ENCODE measurements at places on chromosomes 7 and 10.

GRCh38 chr10:13649844-13650520 is 63.2 kb downstream of the PRPF18 start:
- H3K4me1 ChIP-seq, result peaks cover 20% of the 10 kb centered on the region
- H3K27ac ChIP-seq, result no peak overlapping the region
- peaks cover 26% of the 10 kb centered on the region for H3K36me3 ChIP-seq
- H3K27me3 ChIP-seq, result no peaks in the 10 kb centered on the region
- H3K4me3 ChIP-seq, result no peak overlapping the region

- H3K4me1 ChIP-seq, result no peaks in the 10 kb centered on the region
- no peak overlapping the region for H3K27ac ChIP-seq
- peaks cover 8% of the 10 kb centered on the region for H3K27me3 ChIP-seq
- H3K36me3 ChIP-seq, result no peaks in the 10 kb centered on the region
- H3K4me3 ChIP-seq, result no peak overlapping the region
Measured at GRCh38 chr10:85995791-85996190, 370.8 kb downstream of the GRID1 start.

DNA sequence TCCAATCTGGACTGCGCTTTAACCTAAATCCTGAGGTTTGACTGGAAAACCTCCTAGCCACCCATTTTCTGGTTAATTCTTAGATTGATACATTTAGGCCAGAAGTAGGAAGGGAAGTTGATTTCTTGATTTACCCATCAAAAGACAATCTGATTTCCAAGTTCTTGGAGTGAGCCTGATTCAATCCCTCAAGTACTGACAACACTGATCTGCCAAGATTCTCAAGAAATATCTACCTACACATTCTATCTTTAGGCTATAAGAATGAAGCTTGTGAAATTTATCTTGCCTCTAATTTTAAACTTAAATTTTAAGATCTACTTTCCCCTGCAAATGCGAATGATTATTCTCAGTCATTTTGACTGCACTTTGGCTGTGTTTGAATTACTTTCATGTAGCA is 5.9 kb downstream of the TAS2R16 start:
- H3K27me3 ChIP-seq, result no peaks in the 10 kb centered on the region
- no peaks in the 10 kb centered on the region for H3K36me3 ChIP-seq
- no peak overlapping the region for H3K27ac ChIP-seq
- H3K4me3 ChIP-seq, result no peak overlapping the region

DNA sequence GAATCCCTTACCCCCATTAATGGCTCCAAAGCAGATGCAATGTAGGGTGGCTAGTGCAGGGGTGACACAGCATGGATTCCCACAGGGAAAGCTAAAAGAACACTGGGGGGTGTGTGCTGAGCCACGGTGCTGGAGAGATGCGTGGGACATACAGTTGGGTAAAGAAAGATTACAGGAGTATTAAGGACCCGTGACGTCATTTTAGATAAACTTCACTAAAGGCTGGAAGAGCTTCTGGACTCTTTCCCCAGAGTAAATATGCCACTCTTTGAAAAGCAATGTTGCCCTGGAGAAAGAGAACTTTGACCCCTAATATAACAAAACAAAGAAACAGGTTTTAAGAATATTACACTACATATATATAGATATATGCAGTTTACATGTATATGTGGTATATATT is 481.5 kb upstream of the VSTM2A start:
- no peaks in the 10 kb centered on the region for H3K4me1 ChIP-seq
- no peaks in the 10 kb centered on the region for H3K36me3 ChIP-seq
- H3K27me3 ChIP-seq, result no peaks in the 10 kb centered on the region
- H3K4me3 ChIP-seq, result no peak overlapping the region

GRCh38 chr7:4139656-4140625 is 542.2 kb upstream of the FOXK1 start:
- H3K27me3 ChIP-seq, result peaks cover 6% of the 10 kb centered on the region
- no peak overlapping the region for H3K4me3 ChIP-seq
- no peaks in the 10 kb centered on the region for H3K4me1 ChIP-seq
- H3K36me3 ChIP-seq, result no peaks in the 10 kb centered on the region

DNA sequence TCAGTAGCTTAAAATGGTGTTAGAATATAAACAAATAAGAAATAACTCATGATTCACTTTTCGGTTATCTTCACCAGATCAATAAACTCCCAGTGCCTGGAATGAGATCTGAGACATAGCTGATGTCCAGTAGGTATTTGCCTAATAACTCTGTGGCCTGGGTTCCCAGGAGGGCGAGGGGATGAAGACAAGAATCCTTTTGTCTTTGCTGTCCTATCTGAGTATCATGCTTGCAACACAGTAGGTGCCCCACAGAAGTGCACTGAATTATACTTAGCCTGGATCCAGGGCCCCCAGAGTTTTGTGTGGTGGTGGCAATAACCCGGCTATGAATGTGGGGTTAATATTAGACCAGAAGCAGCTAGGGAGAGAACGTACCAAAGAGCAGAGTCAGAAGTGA is 350.1 kb upstream of the AOAH start:
- H3K4me3 ChIP-seq, result no peak overlapping the region
- no peaks in the 10 kb centered on the region for H3K27me3 ChIP-seq
- no peak for DNase-seq
- H3K27ac ChIP-seq, result no peak overlapping the region
- peaks cover 39% of the 10 kb centered on the region for H3K36me3 ChIP-seq

GRCh38 chr10:91539930-91540329 is 92.9 kb downstream of the PPP1R3C start:
- H3K36me3 ChIP-seq, result no peaks in the 10 kb centered on the region
- no peak for DNase-seq
- no peak overlapping the region for H3K27ac ChIP-seq

DNA sequence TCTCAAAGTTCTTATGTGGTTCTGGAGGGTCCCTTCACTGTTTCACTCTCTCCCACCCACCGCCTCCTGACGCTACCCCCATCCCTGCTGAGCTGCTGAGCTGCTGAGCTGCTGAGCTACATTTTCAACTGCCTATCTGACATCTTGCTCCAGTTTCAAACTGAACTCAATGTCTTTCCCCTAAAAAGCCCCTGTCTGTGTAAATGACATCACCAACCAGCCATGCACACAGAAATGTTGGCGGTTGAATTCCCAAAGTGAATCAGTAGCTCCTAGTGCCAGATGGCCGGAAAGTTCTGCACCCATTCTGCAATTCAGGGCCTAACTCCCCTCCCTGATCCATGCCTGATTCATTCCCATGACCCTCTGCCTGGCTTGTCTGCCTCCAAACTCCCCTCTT is 71.2 kb downstream of the WNT2 start:
- no peaks in the 10 kb centered on the region for H3K36me3 ChIP-seq
- no peak overlapping the region for H3K27ac ChIP-seq
- DNase-seq, result no peak

GRCh38 chr10:93516006-93516380 is 19.6 kb downstream of the CEP55 start:
- no peak overlapping the region for H3K4me3 ChIP-seq
- peaks cover 3% of the 10 kb centered on the region for H3K4me1 ChIP-seq
- DNase-seq, result no peak
- no peak overlapping the region for H3K27ac ChIP-seq
- H3K36me3 ChIP-seq, result peaks cover 49% of the 10 kb centered on the region
- H3K27me3 ChIP-seq, result no peaks in the 10 kb centered on the region

- H3K4me3 ChIP-seq, result no peak within 1 kb of the TSS
- no peak for DNase-seq
- peaks cover 50% of the 10 kb centered on the region for H3K27me3 ChIP-seq
- peaks cover 2% of the 10 kb centered on the region for H3K4me1 ChIP-seq
- H3K27ac ChIP-seq, result no peak within 1 kb of the TSS
Measured at GRCh38 chr10:70283445-70284399, at the start of gene NPFFR1. NPFFR1 (minus strand) TSS chr10:70284004; CDS start chr10:70283676, 328 bp downstream.

GRCh38 chr7:101123703-101124068 is 3.2 kb upstream of the SERPINE1 start:
- H3K36me3 ChIP-seq, result no peaks in the 10 kb centered on the region
- DNase-seq, result no peak
- peaks cover 35% of the 10 kb centered on the region for H3K4me1 ChIP-seq
- H3K27ac ChIP-seq, result no peak overlapping the region

DNA sequence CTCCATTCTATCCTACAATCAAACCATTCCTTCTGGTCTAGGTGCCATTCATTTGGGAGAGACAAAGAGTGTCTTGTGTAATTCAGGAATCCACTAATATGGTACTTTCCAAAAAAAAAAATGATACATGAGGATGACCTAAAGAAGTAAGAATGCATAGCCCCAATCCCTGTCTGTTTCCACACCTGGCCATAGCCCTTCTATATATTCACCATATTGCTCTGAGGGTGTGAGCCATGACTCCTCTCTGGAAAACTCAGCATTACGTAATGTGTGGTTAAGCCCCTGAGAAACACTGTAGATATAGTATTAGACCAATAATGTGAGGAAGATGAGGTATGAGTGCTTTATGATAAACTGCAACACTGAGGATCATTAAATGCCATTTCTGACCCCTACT is 592.7 kb downstream of the INHBA start:
- no peak for DNase-seq
- no peaks in the 10 kb centered on the region for H3K27me3 ChIP-seq
- no peaks in the 10 kb centered on the region for H3K4me1 ChIP-seq
- H3K4me3 ChIP-seq, result no peak overlapping the region
- no peak overlapping the region for H3K27ac ChIP-seq
- no peaks in the 10 kb centered on the region for H3K36me3 ChIP-seq

DNA sequence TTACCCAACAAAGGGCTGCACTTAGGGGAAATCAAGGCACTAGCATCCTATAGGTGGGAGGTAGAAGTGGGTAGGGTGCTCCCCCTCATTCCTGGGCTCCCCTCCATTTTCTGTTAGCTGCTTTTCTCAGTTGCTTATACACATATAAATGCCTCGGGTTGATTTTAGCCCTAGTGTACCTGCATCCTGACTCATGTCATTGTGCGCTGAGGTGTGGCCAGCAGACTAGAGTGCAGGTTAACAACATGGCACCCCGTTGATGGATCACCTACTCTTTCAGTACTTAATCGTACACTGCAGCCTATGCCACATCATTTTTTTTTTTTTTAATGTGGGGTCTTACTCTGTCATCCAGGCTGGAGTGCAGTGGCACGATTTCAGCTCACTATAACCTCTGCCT is 144.0 kb upstream of the ITGB1 start:
- peaks cover 22% of the 10 kb centered on the region for H3K36me3 ChIP-seq
- peak overlapping the region; percentile 84 for H3K27ac ChIP-seq
- no peaks in the 10 kb centered on the region for H3K27me3 ChIP-seq
- H3K4me3 ChIP-seq, result peak overlapping the region; percentile 52
- no peak for DNase-seq

DNA sequence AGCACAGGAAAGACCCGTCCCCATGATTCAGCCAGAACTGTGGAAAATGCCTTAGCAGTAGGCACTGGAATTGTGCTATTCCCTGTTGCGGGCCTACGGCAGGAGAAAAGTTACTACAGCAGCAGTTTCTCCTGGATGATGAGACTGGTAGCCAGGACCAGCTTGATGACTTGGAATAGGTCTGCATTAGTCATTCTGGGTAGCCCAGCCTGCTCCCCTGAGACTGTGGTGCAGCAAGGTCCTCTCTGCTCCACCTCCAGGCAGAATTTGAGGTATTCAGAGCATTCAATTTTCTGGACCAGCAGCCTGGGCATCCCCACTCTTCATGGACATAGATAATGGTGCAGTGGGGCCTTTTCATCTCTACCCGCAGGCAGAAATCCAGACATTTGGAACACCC is 490.0 kb downstream of the SH2D4B start:
- no peaks in the 10 kb centered on the region for H3K36me3 ChIP-seq
- no peaks in the 10 kb centered on the region for H3K27me3 ChIP-seq
- no peak overlapping the region for H3K4me3 ChIP-seq
- H3K27ac ChIP-seq, result no peak overlapping the region

GRCh38 chr10:55449981-55450380 is 649.0 kb upstream of the PCDH15 start:
- H3K27me3 ChIP-seq, result no peaks in the 10 kb centered on the region
- H3K36me3 ChIP-seq, result no peaks in the 10 kb centered on the region
- no peaks in the 10 kb centered on the region for H3K4me1 ChIP-seq
- H3K4me3 ChIP-seq, result no peak overlapping the region

DNA sequence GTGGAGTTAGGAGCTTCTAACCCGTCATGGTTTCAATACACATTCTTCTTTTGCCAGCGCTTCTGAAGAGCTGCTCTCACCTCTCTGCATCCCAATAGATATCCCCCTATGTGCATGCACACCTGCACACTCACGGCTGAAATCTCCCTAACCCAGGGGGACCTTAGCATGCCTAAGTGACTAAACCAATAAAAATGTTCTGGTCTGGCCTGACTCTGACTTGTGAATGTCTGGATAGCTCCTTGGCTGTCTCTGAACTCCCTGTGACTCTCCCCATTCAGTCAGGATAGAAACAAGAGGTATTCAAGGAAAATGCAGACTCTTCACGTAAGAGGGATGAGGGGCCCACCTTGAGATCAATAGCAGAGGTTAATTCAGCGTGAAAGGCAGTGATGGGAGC is 22.4 kb downstream of the PRSS2 start:
- H3K27ac ChIP-seq, result peak overlapping the region; percentile 100
- no peaks in the 10 kb centered on the region for H3K27me3 ChIP-seq
- H3K36me3 ChIP-seq, result peaks cover 79% of the 10 kb centered on the region
- peak overlapping the region; percentile 100 for H3K4me3 ChIP-seq
- no peak for DNase-seq

- no peak overlapping the region for H3K27ac ChIP-seq
- H3K36me3 ChIP-seq, result peaks cover 6% of the 10 kb centered on the region
- no peak overlapping the region for H3K4me3 ChIP-seq
- no peak for DNase-seq
Measured at GRCh38 chr10:62430881-62431280, 56.7 kb downstream of the ZNF365 start.

GRCh38 chr7:67842571-67842970 is 845.9 kb downstream of the TYW1 start:
- DNase-seq, result no peak
- no peaks in the 10 kb centered on the region for H3K36me3 ChIP-seq
- H3K27ac ChIP-seq, result no peak overlapping the region
- H3K27me3 ChIP-seq, result no peaks in the 10 kb centered on the region

- peaks cover 11% of the 10 kb centered on the region for H3K27me3 ChIP-seq
- no peak overlapping the region for H3K27ac ChIP-seq
- H3K36me3 ChIP-seq, result no peaks in the 10 kb centered on the region
- DNase-seq, result no peak
Measured at GRCh38 chr7:47248797-47249196, 333.1 kb downstream of the TNS3 start.

- peaks cover 41% of the 10 kb centered on the region for H3K36me3 ChIP-seq
- no peak overlapping the region for H3K27ac ChIP-seq
- DNase-seq, result no peak
- H3K27me3 ChIP-seq, result no peaks in the 10 kb centered on the region
- no peaks in the 10 kb centered on the region for H3K4me1 ChIP-seq
Measured at GRCh38 chr10:68461032-68461431, 10.7 kb downstream of the DNA2 start.

GRCh38 chr7:139360210-139360947 is 685 bp downstream of the LUC7L2 start:
- peaks cover 36% of the 10 kb centered on the region for H3K36me3 ChIP-seq
- peak overlapping the region; percentile 99 for H3K27ac ChIP-seq
- H3K4me3 ChIP-seq, result peak overlapping the region; percentile 97
- peaks cover 47% of the 10 kb centered on the region for H3K4me1 ChIP-seq
- peak; percentile 99 for DNase-seq
- no peaks in the 10 kb centered on the region for H3K27me3 ChIP-seq

DNA sequence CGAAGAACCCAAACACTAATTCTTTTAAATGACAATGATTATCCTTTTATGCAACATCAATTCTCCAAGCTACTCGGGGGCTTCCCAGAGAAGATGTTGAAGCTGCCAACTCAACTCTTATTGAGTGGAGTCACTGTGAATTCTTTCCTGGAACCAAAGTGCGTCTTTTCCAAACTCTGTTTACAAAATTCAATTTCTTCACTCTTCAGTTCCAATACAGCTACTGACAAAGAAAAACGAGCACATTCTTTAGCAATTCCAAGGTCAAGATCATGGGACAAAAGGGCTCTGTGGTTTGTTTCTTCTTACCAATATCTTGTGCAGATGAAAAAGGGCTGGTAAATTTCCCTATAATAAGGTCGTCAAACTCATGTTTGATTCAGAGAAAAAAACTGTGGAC is 74.2 kb downstream of the FAS start:
- no peak overlapping the region for H3K4me3 ChIP-seq
- no peaks in the 10 kb centered on the region for H3K36me3 ChIP-seq
- H3K27me3 ChIP-seq, result peaks cover 4% of the 10 kb centered on the region
- no peaks in the 10 kb centered on the region for H3K4me1 ChIP-seq
- H3K27ac ChIP-seq, result no peak overlapping the region
